ENCODE measurements at places on chromosomes 7 and 10. TPM values are rescaled to one million over a fixed set of nuclear protein-coding genes. Genes with fewer than 3 reads are reported as not detected.

Gene SLC13A1
- not detected for total RNA-seq

Gene TMEM213
- total RNA-seq, result not detected

Gene SFTPA1
- not detected for total RNA-seq

- DNase-seq, result no peak
Measured at GRCh38 chr7:2276107-2276506, 34.1 kb downstream of the NUDT1 start.

DNA sequence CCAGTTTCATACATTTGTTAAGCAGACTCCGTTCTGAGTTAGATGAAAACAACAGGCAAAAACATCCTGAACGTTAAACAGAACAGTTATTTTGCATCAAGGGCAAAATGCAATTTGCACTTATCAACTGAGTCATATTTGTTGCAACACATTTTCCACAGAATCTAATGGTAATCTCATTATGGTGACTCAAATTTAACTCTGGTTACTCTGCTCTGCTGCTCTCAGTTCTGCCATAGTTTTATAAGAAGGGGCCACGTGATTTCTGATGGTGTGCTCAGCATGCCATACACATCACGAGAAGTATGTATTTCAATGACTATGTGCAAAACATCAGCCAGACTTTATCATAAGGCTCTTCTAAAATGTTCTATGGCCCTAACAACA lies 148.8 kb downstream of the CHCHD3 start:
- DNase-seq, result no peak

DNA sequence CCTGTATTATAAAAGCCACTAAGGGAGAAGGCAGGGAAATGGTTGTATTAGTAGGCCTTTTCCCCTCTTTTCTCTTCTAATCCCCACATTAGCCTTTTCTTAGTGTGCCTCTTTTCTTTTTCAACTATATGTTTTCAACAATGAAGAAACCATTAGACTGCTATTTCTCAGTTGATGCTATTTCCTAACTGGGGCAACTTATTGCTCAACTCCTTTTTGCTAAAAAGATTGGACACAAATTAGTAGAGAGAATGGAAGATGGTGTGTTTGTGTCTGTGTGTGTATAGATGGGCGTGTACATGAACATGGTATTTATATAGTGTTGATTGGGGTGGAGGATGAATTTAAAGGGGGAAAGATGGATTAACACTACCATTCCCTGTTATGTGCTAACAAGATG lies 28.4 kb downstream of the TBC1D12 start:
- no peak for DNase-seq

DNA sequence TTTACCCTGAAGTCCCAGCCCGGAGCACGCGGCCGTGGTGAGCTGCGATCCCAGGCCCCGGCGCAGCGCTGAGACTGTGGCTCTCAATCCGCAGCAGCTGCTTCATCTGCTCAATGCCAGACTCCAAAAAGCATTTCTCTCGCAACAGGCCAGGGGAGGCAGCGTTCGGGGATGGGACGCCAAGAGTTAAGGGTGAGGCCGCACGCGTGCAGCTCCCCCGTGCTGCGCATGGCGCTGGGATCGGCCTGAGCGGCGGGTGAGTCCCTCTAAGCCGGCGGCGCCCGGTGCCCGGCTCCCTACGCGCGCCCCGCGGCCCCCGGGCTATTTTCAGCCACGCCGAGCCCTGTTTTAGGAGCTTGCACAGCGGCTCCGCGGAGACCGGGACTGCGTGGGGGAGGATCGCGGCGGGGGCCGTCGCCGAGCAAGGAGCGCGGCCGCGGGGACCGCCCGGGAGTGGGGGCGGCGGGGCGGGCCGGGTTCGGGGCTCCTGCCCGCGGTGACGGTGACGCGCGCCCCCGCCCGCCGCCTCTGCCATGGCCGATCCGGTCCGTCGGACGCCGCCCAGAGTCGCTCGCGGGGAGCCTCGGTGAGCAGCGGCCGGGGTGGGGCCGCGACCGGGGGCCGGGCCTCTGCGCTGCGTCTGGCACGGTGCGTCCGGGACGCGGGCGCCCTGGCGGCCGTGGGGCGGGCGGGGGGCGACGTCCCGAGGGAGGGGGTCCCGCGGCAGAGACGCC lies 29.4 kb upstream of the JAKMIP3 start:
- DNase-seq, result no peak

DNA sequence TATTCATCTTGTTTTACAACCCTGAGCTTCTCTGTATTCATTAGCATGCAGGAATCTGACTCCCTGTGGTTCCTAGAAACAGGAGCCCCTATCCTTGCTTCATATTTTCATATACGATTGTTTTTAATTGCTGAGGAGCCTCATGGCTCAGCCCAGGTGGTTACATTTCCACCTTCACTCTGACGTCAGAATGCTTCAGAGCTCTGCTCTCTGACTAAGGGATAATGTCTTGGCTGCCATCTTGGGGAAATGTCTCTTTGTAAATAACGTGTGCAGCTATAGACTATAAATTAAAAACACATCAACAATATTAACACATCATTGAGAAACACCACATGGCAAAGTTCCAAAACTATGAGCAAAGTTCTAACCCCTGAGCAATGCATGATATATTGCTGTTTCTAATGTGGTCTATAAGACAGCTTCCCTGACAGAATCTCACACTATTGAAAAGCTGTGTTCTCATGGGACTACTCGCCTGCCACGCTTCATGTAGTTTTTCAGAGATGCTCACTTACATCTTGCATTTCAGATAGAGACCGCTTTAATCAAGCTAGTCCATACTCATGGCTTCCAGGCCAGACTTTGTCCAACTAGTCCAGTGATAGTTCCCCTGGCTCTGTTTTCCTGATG lies 227.0 kb downstream of the SORCS3 start:
- DNase-seq, result no peak

- no peak for DNase-seq
Measured at GRCh38 chr7:54888734-54889082, 129.7 kb upstream of the SEC61G start.

- no peak for DNase-seq
Measured at GRCh38 chr7:81752318-81752714, 17.5 kb downstream of the HGF start.
